ENCODE measurements at places on chromosomes 6 and 20.

GRCh38 chr6:40755749-40756452 is 168.7 kb upstream of the LRFN2 start:
- DNase-seq, result no peak

- no peak for DNase-seq
Measured at GRCh38 chr20:573414-574296, 30.1 kb upstream of the CSNK2A1 start.

- no peak for DNase-seq
Measured at GRCh38 chr6:94099072-94099471, 679.7 kb upstream of the EPHA7 start.

GRCh38 chr6:170080169-170080827 is 210.6 kb downstream of the DLL1 start:
- DNase-seq, result peak; percentile 1

DNA sequence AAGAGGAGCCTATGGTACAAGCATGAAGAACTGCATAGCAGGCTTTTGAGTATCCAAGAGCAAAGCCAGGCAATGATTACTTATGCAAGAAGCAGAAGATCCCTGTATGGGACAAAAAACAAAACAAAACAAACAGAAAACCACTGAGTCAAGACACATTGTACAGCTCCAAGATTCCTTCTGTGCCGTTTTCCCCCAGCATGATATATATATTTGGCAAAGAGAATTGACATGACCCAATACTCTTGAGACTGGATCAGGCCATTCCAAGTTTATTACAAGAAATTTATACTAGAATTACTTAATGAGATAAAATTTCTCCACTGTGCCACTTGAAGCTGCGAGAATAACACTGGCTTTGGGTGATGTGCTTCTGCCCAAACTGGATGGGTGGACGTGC is 65.5 kb downstream of the TRMT11 start:
- no peak for DNase-seq

DNA sequence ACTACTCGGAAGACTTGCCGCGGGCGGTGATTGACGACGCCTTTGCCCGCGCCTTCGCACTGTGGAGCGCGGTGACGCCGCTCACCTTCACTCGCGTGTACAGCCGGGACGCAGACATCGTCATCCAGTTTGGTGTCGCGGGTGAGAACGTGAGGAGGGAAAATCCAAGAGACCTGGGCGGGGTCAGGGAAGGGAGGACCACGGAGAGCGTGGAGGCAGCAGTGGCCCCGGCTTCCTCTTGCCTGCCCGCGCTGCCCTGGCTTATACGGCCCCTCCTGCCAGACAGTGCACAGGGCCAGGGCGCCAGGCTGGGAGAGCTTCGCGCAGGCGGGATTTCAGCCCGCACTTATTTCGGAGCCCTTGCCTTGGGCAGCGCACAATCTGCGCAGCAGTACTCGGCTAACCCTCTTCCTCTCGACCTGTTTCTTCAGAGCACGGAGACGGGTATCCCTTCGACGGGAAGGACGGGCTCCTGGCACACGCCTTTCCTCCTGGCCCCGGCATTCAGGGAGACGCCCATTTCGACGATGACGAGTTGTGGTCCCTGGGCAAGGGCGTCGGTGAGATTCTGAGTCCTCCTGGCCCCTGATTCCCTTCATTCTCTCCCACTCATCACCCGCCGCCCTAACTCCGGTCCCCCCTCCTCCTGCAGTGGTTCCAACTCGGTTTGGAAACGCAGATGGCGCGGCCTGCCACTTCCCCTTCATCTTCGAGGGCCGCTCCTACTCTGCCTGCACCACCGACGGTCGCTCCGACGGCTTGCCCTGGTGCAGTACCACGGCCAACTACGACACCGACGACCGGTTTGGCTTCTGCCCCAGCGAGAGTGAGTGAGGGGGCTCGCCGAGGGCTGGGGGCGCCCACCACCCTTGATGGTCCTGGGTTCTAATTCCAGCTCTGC is 2.0 kb downstream of the MMP9 start:
- peak; percentile 35 for DNase-seq
